NCI-H1417 (cell line): ENCODE measurements at places on chromosomes 3 and 15.

GRCh38 chr3:46866720-46867549, 3.7 kb upstream of the MYL3 start:
- peak; percentile 29 for DNase-seq

DNA sequence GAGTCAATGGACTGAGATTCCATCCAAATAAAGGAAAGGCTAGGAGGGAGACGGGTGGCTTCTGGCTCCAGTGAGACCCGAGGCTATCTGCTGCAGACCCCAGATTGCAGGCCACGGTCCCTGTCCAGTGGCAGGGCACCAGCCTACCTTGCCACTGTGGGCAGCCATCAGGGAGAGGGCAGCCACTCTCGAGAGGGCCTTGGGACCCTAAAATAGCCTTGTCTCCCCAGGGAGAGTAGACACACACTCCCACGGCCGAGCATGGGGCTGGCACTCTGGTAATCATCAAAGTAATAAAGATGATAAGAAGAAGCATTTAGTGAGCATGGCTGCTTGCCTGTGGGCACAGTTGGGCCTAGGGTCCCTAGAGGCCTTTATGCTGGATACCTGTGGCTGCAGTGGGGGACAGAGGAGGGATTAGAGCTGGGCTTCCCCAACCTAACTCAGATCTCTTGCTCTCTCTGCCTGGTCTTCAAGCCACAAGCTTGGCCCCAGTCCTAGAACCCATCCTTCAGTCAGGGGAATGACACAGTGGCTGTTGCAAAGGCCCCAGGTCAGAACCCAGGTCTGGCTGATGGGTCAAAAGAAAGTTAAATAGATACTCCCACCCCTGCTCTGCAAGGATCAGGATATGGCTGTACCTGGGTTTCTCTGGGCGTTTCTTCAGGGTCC, 9.2 kb upstream of the VIPR1 start:
- DNase-seq = no peak

DNA sequence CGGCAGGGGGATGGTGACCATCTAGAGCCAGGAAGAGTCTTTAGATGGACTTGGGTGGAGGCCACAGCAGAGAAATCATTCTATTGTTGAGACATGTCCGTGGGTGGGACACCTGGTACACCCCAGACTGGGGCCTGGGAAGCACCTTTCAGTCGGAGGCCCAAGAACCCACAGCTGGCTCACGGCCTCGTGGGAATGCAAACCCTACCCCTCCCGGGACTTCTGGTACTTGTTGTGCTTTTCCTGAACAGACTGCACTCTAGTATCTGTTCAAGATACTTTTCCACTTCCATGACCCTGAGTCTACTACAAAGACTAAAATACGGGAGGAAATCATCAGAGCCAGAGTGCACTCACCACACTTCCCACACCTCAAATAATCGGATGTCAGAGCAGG, 60.7 kb downstream of the BDH1 start:
- no peak for DNase-seq

GRCh38 chr3:134357914-134358811, 16.1 kb downstream of the AMOTL2 start:
- no peak for DNase-seq

- DNase-seq = no peak
Observed at GRCh38 chr3:149274220-149274619, 52.6 kb upstream of the CP start.

GRCh38 chr3:48405343-48405881, 24.5 kb downstream of the PLXNB1 start:
- no peak for DNase-seq

DNA sequence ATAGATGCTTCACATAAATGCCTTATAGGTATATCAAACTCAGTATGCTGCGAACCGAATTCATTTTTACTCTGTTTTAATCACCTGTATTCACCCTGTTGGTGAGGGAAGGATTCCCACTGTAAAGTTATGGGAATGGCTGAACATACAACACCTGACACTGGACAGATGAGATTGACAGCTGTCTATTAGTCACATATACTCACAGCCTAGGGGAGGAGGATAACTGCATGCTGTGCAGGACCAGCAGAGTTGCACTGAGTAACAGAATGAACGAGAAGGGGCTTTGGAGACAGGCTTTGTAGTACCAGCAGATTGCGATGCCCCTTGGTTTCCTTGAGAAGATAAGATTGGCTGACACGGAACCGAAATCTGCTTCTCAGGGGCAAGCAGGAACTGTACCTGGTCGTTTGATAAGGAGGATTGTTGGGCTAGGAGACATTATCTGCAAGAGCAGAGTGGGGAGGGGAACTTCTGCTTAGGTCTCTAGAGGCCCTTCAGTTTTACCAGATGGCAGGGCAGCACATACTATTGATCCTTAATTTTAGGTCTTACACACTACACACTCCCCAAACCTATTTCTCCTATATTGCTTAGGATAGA, 43.5 kb upstream of the SLC22A13 start:
- no peak for DNase-seq

GRCh38 chr15:101379647-101380046, 84.6 kb upstream of the SNRPA1 start:
- DNase-seq = no peak

- DNase-seq = no peak
Observed at GRCh38 chr3:4765212-4765611, 214.0 kb upstream of the BHLHE40 start.

GRCh38 chr3:100891827-100892226, 101.4 kb downstream of the ABI3BP start:
- no peak for DNase-seq

- DNase-seq = no peak
Observed at GRCh38 chr15:71312731-71313460, 197.6 kb downstream of the THSD4 start.

- no peak for DNase-seq
Observed at GRCh38 chr15:29692527-29692926, 129.7 kb downstream of the TJP1 start.

GRCh38 chr15:57726411-57726810, 19.9 kb downstream of the POLR2M start:
- no peak for DNase-seq

DNA sequence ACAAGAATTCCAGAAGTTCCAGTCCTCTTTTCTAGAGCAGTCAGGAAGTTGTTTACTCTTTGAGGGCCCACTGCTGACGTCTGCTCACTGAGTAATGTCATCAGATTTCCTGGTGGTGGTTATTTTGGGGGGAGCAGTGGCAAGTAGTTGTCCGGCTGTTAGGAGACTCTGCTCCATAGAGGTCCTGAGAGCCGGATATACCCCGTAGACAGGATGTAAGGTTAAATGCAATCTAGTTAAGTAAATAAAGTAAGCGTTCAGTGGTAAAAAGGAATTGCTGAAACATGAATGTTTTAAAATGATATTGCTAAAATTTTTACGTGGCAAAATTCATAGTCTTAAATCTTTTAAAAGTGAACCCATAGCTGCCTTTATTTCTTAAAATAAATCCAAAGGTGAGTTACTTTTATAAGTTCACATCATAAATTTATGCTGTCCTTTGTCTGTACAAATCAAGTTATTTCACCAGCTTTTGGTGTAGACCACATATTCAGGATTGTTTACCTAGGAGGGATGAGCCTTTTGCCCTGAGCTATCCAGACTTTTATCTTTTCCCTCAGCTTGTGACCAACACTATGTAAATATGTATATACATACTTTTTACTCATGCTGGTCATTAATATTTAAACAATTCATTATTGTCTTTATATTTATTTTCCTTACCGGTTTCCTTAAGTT, 65.8 kb downstream of the PDE8A start:
- DNase-seq = peak; percentile 38

GRCh38 chr15:83546512-83546888, 99.4 kb downstream of the SH3GL3 start:
- DNase-seq = no peak

DNA sequence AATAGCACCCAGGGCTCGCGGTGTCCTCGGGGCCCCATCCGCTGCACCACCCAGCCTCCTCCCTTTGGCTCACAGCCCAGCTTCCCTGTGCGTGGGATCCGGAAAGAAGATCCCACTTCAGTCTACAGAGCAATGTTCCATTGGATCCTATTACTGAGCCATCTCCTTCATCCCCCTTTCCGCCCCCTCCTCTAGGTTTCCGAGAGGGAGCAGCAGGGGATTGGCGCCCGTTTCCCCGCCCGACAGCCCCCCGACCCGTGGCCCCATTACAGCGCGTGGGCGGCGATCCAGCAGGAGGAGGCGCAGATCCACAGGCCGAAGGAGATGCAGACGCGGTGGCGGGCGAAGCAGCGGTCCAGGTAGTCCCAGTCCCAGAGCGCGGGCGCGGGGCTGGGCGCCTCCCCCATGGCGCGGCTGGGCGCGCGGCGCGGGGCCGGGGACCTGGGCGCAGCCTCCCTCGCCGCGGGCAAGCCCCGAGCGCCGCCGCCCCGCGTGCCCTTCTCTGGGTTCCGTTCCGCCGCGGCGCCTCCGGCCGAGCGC, 340 bp downstream of the TMEM44 start:
- DNase-seq = no peak

GRCh38 chr3:128009952-128010846, 42.0 kb upstream of the SEC61A1 start:
- no peak for DNase-seq

- DNase-seq = no peak
Observed at GRCh38 chr15:34009656-34010055, 29.3 kb downstream of the AVEN start.

DNA sequence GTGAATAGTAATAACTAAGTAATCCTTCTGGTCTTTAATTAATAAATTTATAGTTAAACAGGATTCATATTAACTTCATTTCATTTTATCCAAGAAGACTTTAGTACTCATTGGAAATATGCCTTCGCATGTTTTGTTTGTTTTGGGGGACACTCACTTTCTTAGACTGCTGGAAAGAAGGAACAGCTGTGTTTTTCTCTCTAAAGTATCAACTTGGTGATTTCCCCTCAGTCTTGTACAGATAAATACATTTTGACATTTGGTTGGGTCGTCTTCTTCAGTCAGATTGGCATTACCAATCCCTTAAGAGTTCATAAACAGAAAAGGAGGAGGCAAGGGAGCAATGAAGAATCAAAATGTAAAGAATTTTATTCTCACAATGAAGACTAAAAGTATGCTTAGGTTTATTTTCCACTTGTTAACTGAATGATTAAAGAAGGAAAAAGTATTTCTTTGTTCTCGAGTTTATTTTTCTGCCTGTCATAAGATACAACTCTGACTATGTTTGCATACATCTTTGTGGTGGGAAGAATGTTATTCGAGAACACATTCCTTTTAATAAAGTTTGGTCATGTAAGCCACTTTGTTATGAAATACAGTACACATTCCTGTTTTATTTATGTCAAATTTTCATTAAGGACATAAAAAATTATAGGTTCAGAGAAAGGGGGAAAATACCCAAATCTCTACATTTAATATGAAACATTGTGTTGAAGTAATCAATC, 140.2 kb downstream of the GMNC start:
- no peak for DNase-seq

DNA sequence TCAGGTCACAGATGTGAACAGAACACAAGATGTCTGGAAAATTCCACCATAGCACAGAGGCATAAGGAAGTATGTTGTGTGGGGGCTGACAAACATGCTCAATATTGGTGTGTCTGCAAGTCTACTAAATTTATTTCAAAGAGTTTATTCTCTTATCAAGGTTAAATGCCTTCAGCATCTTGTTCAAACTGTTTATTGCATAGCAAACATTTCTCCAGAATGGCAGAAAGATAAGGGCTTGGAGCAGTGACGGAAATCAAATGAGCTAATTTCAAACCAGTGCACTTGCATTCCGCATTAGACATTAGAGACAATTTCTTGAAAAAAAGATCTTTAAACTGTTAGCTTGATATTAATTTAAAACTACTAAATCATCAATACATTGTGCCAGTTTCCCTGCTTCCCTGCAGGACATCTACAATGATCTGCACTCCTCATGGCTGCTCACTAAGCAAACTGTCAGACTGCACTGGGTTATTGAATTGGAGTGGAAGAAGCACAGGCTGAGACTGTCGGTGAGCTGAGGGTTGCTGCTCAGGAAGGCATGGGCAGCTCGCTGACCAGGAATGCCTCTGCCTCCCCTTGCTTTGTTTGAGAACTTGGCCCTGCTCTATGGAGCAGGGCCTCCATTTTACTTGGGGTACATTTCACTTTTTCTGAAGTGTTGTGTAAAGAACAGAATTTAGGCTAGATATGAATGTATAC, 89.4 kb downstream of the KCNAB1 start:
- DNase-seq = no peak

- DNase-seq = no peak
Observed at GRCh38 chr3:78809966-78810365, 957.8 kb downstream of the ROBO1 start.

DNA sequence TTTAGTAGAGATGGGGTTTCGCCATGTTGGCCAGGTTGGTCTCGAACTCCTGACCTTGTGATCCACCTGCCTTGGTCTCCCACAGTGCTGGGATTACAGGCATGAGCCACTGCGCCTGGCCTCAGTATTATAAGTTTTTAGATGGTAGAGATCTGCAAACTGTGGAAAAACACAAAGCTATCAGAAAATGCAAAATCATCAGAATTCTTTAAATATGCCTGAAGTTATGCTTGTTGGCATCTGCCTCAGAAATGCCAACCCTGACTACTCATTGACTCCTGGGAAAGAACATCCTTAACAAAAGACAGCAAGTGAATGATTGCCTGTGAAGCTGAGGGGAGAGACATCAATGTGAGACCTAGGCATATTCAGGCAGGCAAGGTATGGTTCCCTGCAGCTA, 94.3 kb upstream of the MB21D2 start:
- no peak for DNase-seq

GRCh38 chr3:107904536-107905066, 186.2 kb downstream of the CD47 start:
- no peak for DNase-seq

- no peak for DNase-seq
Observed at GRCh38 chr3:62203152-62203551, 170.2 kb downstream of the FEZF2 start.

DNA sequence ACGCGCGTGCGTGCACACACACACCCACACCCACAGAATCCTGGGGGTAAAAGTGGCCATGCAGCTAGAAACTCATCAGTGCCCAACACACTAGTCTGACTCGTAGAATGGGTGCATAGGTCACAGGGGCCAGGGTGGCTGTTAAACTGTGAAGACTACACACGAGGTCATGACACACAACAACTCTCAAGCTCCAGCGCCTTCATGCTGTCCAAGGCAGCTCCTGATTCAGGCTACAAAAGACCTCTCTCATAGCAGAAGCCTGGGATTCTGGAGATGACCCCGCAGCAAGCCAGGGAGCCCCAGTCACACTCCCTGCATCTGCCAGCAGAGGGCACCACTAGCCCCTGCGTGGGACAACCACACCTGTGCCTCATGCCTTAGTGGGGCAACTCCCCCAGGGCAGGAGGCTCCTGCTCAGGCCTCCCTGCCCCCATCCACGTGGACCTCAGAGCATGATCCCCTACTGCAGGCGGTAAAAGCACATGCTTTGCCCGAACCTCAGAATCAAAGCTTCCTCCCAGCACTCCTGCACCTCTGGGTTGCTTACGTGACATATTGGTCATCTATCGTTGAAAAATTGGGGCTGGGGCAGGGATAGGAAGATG, 93.1 kb downstream of the LRIG1 start:
- peak; percentile 55 for DNase-seq

- DNase-seq = no peak
Observed at GRCh38 chr15:31403606-31404005, 77.0 kb downstream of the KLF13 start.

- no peak for DNase-seq
Observed at GRCh38 chr15:72852273-72852672, 68.7 kb upstream of the ADPGK start.

GRCh38 chr3:9100513-9100894, 137.2 kb upstream of the RAD18 start:
- DNase-seq = no peak
